ENCODE measurements at places on chromosomes 13 and 19.
A peak's percentile ranks its signal among the peaks of the same experiment; 100 is the strongest.

DNA sequence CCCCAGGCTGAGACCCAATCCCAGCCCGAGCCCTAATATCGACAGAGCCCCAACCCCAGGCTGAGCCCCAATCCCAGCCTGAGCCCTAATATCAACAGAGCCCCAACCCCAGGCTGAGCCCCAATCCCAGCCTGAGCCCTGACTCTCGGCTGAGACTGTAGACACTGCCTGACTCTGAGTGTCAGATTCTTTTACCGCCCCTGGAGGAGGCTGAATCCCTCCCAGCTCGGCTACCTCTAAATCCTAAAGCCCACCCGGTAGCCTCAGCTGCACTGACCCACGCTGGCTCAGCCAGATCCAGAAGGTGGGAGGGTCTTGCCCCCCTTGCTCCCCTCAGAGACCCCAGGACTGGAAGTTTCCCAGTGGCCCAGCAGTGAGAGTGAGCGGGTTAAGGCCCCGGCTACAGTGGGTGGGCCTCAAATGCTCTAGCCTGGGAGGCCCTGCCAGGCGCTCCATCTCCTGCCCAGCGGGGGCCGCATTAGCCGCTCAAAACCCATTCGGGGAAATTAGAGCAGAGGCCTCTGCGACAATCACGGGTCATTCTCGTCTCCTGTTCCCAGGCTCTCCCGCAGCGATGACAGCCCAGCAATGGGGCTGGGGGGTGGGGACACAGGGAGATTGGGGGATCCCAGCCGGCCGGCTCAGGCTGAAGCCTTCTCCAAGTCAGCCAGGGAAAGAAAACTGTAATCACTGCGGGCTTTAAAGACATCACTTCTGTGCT is 43.8 kb downstream of the ZNRF4 start:
- DNase-seq, result peak; percentile 22

DNA sequence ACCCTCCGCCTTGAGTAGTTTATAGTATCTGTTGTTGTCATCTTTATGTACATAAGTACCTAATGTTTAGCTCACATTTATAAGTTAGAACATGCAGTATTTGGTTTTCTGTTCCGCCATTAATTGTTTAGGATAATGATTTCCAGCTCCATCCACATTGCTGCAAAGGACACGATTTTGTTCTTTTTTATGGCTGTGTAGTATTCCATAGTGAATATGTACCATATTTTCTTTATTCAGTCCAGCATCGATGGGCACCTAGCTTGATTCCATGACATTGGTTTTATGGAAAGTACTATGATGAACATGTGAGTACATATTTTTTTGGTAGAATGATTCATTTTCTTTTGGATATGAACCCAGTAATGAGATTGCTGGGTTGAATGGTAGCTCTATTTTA is 174.4 kb upstream of the SPRY2 start:
- DNase-seq, result no peak

DNA sequence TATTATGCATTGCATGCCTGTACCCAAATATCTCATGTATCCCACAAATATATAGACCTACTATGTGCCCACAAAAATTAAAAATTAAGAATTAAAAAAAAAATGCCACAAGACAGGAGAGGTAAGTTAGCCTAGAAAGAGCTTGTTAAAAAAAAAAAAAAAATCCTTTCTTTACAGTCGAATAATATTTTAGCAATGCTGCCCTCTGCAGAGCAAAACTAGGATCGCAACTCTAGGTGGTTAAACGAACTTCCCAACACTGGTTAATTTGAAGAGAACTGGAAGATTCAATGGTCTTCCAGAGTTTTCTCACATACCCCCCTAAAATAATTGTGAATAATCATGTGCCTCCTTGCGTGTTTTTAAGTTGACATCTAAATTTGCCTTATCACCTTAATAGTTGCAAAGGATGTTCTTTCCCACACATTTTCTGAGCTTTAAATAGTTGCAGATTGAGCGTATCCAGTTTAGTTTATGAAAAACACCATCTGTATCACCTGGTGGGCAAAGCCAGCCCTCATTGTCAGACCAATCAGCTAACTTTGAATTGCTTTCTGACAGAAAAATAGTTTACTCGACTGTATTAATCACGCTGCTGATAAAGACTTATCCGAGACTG is 47.4 kb upstream of the RCBTB2 start:
- peak; percentile 67 for DNase-seq

DNA sequence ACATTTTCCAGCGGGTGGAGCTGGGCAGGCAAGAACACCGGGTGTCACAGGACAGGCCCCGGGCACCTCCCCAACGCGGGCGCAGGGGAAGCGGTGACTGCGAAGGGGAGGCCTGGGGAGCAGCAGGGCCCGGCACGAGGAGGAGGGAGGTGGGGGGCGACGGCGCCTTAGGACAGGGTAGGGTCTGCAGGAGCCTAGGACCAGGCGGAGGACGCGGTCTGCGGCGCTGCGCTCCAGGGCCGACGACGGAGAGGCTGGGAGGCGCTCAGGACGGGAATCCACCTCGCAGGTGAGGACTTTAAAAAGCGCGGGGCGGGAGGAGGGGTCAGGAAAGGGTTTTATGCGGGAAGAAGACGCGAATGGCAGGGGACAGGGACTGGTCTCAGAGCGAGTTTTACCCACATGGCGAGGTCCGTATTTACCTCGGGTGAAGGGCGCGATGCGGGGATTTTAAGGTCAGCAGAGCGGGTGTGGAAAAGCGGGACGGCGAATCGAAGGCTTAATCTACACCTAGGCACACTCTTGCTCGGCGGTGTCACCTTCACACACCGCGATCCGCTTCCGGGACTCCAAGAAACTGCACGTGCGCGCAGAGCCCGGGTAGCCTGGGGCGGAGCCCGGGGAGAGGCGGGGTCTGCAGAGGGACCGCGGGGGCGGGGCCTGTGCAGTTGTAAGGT is 13.5 kb downstream of the ERVV-2 start:
- DNase-seq, result peak; percentile 31

GRCh38 chr19:16582486-16583261 is 10.5 kb upstream of the SLC35E1 start:
- DNase-seq, result no peak

- peak; percentile 48 for DNase-seq
Measured at GRCh38 chr19:46766569-46767317, 20.5 kb upstream of the STRN4 start.

GRCh38 chr19:17677002-17677401 is 11.2 kb downstream of the UNC13A start:
- no peak for DNase-seq

DNA sequence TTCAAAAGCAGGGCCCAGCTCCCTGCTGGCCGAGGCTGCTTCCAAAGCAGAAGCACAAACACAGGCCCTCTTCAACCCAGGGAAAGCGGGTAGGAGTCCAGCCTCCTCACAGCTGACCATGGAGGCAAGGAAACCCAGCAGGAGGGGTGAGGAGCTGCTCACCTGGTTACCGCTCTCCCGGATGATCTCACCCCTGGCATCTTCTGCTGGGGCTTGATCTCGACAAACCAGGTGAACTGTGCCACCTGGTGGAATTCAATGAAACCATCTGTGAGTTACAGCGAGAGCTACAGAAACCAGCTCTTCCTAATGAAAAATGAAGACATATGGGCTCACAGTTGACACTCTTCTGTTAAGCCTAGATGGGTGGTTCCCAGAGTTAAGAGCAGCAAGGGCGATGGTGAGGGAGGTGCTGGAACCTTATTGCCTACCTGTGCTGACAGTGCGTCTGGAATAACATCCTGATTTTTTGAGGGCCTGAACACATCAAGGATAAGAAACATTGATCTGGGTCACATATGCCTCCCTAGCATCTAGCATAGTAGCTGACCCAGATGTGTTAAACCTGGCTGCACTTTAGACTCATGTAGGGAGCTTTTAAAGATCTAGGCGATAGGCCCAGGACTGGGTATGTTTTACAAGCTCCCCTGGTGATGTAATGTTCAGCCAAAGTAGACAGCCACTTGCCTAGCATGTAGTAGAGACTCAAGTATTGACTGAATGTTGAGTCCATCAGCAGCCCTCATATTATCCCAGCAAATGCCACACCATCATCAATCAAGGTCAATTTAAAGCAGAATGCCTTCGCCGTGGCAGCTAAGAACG is 6.1 kb downstream of the DHRS12 start:
- no peak for DNase-seq

DNA sequence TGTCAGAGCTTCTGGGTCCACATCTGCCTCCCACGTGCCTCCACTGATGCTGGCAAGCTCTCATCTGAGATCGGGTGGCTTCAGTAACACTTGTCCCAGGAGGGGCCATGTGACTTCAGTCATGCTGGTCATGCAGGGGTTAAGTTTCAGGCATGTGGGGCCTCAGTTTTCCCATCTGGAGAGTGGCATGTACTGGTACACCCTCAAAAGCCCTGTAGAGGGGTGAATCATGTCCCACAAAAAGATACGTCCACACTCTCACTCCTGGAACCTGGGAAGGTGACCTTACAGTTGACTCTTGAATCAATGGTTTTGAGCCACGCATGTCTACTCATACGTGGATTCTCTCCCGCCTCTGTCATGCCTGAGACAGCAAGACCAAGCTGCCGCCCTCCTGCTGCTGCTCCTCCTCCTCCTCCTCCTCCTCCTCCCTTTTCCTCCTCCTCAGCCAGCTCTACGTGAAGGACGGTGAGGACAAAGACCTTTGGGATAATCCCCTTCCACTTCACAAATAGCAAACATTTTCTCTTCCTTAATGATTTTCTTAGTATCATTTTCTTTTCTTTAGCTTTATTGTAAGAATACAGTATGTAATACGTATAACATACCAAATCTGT is 53.7 kb downstream of the COMP start:
- DNase-seq, result no peak

- DNase-seq, result no peak
Measured at GRCh38 chr13:40120781-40121180, 465.3 kb downstream of the COG6 start.

DNA sequence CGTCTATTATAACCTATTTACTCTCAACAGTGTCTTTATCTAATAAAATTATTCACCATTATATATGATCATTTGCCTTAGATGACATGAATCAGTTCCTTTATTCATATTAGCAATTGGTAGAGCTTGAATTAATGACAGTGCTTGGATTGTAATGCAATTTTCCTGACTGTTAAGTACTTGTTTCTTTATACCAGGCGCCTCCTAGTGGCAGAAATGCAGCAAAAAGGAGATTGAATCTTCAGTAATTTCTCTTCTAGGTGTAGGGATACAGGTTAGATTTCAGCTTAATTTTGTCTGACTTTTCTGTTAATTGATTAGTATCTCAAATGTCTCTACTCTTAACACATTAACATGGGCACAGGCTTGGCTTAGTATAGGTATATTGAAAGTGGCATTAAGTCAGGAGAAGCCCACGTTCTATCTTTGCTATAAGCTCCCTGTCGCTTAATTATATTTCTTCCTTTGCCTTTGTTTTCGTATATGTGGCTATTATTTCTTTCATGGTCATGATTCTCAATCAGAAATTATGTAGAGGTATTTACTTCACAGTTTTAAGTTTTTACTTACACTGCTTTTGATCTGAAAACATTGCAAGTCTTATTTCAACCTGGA is 9.1 kb upstream of the LHFPL6 start:
- peak; percentile 71 for DNase-seq

DNA sequence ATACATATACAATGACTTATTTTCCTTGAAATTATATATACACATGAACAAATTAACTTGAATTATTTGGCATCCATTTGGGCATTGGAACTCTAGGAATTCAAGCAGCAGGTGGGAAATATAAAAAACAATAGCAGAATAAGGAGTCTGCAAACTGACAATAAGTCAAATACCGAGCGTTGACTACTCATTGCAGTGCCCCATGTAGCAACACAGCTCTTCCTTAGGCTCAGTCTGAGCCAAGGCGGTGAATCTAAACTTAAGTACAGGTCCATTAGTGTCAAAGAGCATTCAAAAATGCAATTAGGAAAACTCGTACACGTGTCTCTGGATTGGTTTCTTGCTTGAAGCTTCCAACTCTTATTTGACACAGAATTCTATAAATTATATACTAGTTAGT is 462.5 kb upstream of the KLF12 start:
- DNase-seq, result no peak

- DNase-seq, result no peak
Measured at GRCh38 chr13:73329355-73329754, 270.6 kb downstream of the KLF5 start.

DNA sequence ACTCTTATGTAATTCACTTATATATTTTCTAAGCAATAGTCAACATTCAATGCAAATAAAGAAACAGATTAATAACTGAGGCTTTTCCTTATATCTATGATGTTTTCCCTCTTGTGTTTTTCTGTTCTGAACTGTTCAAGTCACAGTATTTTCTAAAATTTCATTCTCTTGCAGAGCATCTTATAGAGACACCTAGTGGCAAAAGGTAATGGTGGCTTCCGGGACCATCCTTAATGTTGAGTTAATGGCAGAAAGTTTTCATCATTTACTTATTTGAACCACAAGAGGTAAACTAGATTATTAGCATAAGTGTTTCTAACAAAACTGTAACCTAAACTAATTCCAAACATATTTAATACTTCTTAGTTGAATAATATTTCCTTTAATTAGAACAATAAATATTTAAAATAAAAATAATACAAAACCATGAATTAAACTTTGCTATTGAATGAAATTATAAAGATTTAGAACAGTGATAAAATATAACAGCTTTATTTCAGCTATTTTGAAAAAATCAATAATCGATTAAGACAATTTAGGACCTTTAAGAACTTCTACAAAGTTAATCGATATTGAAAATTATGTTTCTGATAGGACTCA is 1.7 kb upstream of the SLITRK5 start:
- DNase-seq, result no peak

- DNase-seq, result no peak
Measured at GRCh38 chr13:81987677-81988357, 1646.9 kb upstream of the SPRY2 start.

DNA sequence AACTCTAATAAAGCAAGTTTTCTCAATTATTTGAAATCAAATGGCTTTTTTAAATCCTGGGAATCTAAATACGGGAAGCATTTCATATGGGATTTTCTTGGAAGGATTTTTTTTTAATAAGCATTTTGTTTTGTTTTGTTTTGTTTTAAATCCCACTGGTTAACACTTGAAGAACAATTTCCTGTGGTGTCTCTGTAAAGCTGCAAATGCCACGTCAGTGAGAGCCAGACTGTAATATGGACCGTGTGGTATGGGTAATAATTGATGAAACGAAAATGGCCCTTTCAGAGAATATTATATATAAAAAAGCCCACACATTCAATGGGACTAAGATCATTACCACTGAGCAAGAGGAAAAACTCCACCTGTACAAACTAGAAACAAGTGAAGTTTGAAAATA is 33.9 kb upstream of the MIR17HG start:
- no peak for DNase-seq

- no peak for DNase-seq
Measured at GRCh38 chr19:40716031-40716481, 630 bp downstream of the COQ8B start.

Measured in neural crest cell (in vitro differentiated cells).